ENCODE measurements at places on chromosomes 11 and 22. TPM values are rescaled to one million over a fixed set of nuclear protein-coding genes. Genes with fewer than 3 reads are reported as not detected.

Gene LRRC74B
- total RNA-seq, result not detected

Gene CECR2
- total RNA-seq, result 2.3 TPM

Gene APOA5
- total RNA-seq, result not detected

Gene C11orf16
- not detected for total RNA-seq

Gene SAA4
- not detected for total RNA-seq

Gene LRP5
- total RNA-seq, result 13.8 TPM

Gene LRRN4CL
- 0.98 TPM for total RNA-seq

Gene GPR83
- not detected for total RNA-seq

Measured in Daoy (cell line).